ENCODE measurements at places on chromosomes 2 and 18. TPM values are rescaled to one million over a fixed set of nuclear protein-coding genes. Genes with fewer than 3 reads are reported as not detected.

DHRS9 gene
- total RNA-seq = 4.1 TPM

GRCh38 chr2:167759531-167759930 is 487.9 kb downstream of the STK39 start:
- DNase-seq = no peak

CAB39 gene
- 148 TPM for total RNA-seq

GRCh38 chr2:68377137-68377780 is 12.2 kb downstream of the PLEK start:
- no peak for DNase-seq

PLEK gene
- total RNA-seq = 0.89 TPM

- no peak for DNase-seq
Measured at GRCh38 chr2:150811259-150811855, 323.9 kb upstream of the RND3 start.

DUSP19 gene
- total RNA-seq = 4.0 TPM

GRCh38 chr2:235224410-235224809 is 269.4 kb upstream of the AGAP1 start:
- DNase-seq = no peak

Data from activated CD4-positive, alpha-beta T cell treated with anti-CD3 and anti-CD28 coated beads for 36 hours (primary cell).